HTR-8/SVneo (cell line): ENCODE measurements at places on chromosomes 5 and 9.

GRCh38 chr5:107011605-107012004 is 659.1 kb downstream of the EFNA5 start:
- DNase-seq: no peak

DNA sequence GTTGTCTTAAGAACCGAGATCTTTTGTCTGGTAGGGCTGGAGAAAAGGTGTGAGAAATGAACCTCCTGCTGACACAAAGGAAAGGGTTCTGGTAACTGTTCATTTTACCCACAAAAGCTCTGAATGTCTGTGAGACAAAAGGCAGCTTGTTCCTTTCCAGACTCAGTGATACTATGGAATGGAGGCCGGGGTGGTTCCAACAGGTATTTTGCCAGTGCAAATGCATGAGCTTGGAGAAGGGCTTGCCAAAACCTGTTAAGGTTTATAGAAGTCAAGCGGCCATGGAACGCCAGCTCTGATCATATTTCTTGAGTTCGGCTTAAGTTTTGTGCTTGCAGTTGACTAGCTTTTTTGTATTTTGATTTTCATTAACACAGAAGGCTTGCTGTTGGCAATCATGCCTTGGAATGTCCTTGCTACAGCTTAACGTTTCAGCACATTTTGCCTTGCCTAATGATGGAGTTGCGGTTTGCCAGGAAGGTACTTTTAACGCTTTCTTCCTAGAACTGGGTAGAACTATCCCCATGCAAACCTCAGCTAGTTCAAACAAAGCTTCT is 328.6 kb downstream of the PIK3R1 start:
- no peak for DNase-seq

GRCh38 chr9:7287986-7288385 is 511.6 kb downstream of the DMAC1 start:
- DNase-seq: no peak

GRCh38 chr5:115571441-115571878 is 26.9 kb upstream of the FEM1C start:
- no peak for DNase-seq

GRCh38 chr5:161686149-161686548 is 628 bp downstream of the GABRA6 start:
- no peak for DNase-seq

DNA sequence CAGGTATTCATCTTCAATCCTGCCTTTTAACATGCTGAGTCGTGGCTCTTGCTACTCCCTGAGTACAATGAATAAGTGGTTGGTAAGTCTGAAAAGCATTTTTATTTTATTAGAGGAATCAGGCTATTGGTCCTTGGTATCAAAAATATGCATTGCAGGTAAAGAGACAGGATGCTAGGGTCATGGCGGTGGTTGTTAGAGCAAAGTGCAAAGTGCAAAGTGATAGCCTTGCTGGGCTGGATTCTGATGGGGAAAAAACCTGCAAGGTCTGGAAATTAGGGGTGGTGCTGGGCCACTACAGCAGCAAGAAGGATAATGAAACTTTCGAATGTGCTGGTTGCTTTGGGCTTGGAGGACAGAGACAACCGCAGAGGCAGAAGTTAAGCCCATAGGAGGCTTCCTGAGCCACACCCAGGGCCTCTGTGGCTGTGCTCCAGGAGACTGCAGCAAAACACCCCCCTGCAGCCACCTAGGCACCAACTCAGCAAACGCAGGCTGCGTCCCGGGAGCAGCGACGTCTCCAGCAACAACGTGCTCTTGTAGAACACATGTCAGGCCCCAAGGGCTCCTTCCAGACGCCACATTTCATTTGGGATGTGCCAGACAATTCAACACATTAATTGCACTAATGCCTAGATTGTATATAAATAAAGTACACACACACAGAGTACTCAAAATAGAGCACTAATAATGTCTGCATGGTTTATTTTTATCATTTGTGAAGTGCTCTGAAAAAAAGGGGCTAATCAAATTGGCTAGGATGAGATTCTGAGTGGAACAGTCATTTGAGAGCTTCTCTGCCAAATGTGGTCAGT is 149.8 kb upstream of the RAPGEF1 start:
- no peak for DNase-seq

DNA sequence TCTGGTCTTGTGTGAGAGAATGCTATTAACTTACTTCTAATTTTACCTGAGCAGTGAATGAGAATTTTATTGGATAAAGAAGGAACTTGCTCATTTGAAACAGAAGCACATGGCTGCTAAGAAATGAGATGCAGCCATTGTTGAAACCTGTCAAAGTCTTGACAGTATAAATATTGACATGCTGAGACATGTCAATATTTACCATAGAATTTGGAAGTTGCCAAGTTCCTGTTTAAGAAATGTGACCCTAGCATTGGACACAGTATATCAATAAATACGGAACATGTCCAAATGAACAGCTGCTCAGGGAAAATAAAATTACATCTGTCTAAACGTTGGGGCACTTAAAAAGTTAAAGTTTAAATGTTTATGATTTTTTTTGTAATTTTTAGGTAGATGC is 7.8 kb downstream of the XRCC4 start:
- no peak for DNase-seq

DNA sequence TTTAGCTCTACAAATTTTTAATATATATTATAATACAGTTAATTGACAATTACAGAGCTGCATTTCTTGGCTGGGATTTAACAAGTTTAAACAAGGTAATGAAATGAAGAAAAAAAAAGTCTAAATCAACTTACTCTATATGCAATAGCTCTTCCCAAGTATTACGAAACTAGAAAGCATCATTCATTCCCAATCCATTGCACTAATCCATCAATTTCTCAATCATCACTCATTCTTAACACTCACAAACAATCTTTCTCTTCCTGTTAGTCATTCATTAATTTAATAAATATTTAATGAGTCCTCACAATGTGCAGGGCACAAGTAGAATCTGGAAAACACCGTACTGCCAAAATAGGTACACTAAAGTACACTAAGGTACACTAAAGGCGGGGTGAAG is 42.9 kb upstream of the APBA1 start:
- DNase-seq: no peak

DNA sequence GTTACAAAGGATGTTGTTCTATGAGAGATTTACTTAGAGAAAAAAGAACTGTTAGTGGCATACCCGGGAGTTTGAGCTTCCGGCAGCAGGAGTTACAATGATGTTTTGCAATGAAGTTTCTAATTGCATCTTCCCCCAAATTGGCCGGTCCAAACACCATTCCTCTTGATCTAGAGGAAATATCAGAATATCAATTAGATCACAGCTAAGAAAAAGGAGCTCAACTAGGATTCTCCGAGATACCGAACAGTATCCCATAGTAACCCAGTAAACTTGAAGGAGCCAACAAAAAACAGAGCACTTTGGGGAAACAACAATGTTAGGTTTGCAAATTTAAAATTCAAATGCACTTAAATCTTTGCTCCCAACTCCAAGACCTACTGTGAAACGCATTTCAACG is 159.5 kb downstream of the TRPM6 start:
- no peak for DNase-seq

DNA sequence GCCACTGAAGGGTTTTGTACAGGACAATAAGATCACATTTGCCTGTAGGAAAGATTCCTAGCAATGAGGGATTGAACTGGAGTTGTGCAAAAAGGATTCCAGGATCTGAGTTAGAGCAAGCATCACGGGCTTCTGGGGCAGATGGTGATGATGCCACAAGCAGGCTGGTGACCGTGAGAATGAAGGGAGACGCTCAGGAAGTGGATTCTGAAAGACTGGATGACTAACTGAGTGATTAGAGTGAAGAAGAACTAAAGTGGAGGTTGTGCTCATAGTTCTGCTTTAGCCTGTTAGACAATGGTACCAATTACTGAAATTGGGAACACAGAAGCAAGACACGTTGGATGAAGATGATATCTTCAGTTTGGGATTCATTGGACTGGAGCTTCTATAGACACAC is 168.2 kb downstream of the CD180 start:
- DNase-seq: no peak

- no peak for DNase-seq
Measured at GRCh38 chr9:113876993-113877368, 872 bp downstream of the ZNF618 start.

DNA sequence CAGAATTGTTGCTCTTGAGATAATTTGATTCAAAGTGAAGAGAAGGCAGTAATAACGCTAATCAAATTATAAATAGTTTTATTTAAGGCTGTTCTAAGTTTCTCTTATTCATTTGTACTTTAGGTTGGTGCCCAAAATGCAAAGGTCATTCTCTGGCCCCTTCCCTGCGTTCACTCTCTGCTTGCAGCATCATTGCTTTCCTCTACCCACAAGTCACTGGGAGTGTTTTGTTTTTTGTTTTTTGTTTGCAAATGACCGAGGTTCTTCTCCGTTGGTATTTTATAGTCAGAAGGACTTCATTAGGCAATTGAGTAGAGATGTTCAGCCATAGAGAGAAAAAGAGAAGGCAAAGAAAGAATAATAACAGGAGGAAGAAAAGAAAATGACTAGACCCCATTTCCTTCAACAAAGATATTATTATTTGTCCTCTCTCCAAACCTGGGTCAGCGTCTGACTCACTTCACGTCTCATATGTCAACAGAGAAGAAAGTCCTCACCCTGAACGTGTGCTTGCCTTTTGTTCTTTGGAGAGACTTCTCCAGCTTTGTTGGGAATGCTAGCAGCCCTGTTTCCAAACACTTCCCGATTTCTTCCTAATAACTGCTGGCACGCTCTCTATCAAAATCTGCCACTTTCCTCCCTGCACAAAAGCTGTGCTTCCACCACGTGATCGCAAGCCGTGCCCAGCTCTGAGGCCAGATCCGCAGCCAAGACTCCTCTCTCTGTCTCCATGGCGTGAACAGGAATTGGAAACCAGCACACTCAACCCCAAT is 119.8 kb downstream of the EBF1 start:
- peak; percentile 10 for DNase-seq

GRCh38 chr9:107644733-107645463 is 155.3 kb upstream of the KLF4 start:
- DNase-seq: no peak

DNA sequence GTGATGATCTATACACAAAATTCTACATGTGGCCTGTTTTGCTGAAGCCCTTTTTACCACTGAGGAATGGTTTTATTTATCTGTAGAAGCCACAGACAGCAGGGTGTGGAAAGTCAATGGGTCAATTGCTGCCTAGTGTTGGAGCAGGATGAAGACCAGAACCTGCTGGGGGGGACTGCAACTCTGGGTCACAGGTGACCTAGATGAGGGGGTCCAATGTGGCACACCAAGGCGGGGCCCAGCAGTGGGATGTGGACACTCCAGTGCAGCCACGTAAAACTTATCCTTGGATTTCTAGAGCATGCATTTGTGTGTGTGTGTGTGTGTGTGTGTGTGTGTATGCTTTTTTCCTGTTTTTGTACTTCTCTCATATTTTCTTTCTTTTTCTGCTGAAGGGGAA is 147.5 kb upstream of the PHYKPL start:
- no peak for DNase-seq

DNA sequence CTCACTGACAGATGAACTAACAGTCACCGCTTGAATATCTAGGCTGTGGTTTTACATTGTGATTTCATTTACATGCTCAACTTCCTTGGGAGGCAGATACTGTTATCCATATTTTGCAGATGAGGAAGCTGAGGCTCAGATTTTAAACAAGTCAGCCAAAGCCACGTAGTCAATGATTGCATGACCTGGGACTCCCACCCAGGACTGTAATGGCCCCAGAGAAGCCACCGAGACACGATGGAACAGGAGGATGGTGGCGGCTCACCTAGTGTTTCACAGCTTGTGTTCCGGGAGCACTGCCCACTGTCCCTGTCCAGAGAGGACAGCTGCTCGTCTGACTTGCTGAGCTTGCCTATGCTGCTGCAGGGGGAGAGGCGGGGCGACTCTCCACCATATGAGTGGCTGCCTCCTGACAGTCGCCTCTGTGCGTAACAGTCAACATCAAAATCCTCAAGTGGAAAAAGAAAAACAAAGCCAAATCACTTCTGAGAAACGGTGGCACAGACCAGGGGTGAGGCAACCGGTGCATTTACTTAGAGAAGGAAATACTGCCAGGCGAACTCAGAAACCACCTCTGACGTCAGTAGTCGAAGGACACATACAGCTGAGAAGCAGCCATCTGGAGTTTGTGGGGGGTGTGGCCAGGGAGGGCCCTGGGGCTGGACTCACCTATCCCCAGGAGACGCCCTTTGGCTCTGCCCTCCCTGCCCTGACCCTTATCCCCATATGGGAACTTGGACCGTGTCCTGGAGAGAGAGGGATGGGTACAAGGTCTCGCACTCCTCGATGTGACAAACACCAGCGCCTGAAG is 82.5 kb downstream of the PRRT1B start:
- DNase-seq: no peak

DNA sequence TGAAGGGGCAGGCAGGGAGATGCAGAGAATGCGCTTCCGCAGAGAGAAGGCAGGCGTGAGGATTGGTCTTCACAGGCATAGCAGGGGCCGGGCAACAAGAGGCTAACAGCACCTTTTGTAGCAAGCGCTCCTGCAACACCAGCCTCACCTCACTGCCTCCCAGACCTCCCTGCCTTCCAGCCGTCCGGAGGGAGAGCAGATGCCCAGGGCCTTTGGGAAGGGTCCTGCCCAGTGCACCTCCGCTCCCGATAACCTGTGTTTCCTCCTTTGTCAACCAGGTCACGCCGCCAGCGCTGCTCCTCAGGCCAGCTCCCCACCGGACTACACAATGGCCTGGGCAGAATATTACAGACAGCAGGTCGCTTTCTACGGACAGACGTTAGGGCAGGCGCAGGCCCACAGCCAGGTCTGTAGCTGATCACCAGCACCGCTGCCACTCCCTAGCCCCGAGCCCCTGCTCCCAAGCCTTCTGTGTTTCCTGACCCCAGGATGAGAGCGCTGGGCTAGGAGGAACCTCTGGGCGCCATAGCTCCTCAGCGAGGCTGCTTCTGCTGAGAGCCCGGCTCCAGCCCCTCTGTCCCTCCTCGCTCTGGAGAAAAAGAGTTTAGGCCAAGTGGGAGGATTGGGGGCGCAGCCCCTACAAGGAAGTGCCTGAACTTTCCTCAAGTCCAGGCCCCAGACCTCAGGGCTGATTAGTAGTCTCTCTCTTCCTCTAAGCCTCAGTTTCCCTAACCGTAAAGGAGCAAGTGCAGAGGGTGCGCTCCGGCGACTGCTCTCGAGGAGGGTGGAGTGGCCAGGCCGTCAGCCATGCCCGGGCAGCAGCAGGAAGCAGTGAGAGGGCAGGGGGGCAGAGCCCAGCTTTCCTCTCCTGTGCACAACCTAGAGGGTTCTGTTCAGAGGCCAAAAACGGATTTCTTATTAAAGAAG is 28.4 kb upstream of the PRDM12 start:
- no peak for DNase-seq

DNA sequence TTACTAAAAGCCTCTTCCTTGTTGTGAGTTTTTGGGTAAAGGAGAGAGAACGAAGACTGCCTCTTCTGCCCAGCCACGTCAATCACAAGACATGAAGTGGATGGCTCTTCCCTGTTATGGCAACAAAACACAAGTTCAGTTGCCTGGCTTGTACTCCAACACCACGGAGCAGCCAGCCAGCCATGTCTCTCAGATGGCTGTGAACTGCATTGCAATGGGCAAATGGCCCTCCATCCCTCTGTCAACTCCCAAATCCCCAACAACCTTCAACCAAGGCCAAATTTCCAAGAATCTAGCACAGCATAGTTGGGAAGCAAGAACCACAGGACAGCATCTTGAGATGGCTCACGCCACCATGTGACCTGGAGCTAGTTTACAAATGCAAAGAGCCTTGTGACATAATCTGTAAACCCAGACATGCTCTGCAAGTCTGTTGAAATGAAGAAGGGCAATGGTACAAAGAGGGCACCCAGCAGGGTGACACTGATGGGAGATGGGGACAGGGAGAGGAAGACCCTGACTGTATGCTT is 53.9 kb downstream of the ZNF366 start:
- DNase-seq: no peak

- no peak for DNase-seq
Measured at GRCh38 chr9:107260437-107261081, 22.5 kb upstream of the RAD23B start.
